T-helper 2 cell treated with Interferon-gamma antibody and Interleukin-4, amounts not matched to agents 5 μg/mL and 100 μg/mL, for 36 hours (primary cell): ENCODE measurements at places on chromosomes 4 and X.

GRCh38 chrX:41332408-41333002 lies 1.5 kb upstream of the DDX3X start:
- DNase-seq = no peak

- DNase-seq = no peak
Observed at GRCh38 chrX:143002206-143002605, 23.5 kb upstream of the SPANXN4 start.

GRCh38 chrX:69318651-69319340 lies 153.5 kb upstream of the PJA1 start:
- DNase-seq = no peak

DNA sequence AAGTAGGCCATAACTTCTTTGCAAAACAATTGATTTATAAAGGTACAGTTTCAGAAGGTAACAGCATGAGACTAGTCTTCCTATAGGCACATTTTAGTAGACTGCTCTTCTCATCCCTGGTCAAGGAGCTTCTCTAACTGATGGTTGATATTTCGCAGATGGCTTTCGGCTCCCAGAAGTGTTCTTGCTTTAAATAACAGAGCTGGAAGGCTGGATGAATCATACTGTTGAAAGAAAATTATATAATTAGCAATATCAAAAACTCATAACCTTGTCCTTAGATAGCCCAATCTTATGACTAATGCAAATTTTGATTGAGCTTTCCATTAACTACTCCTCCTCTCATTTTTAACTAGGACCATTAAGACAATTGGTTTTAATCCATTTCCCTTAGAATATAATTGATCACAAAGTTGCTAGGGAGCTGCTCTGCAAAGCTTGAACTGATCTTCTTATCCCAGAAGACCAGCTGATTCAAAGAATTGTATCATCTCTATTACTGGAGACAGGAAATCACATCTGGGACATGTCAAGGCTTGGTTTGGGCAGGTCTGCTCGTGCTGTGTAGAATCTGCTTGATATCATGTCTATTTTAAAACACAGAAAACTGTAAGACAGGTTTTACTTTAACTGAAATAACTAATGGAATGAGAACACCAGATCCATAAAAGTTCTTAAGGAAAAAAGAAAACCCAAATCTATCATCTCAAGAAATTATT lies 38.6 kb downstream of the CENPU start:
- DNase-seq = no peak

DNA sequence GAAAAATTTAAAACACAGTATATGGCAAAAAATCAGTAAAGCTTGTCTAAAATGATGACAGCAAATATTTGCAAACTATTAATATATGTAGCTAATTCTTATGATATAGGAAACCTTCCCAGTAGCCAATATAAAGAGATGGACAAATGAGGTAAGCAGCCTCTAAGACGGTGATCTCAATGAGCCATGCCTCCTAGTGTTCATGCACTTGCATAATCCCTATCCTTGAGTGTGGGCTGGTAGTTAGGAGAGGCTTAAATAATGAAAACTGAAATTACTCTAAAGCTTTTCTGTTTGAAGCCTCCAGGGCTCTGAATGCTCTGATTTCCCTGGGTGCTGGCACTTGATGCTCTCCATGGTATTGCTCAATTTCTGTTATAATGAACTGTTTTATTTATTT lies 24.6 kb upstream of the ARMCX4 start:
- DNase-seq = no peak
